ENCODE measurements at places on chromosomes 5 and 9.

DNA sequence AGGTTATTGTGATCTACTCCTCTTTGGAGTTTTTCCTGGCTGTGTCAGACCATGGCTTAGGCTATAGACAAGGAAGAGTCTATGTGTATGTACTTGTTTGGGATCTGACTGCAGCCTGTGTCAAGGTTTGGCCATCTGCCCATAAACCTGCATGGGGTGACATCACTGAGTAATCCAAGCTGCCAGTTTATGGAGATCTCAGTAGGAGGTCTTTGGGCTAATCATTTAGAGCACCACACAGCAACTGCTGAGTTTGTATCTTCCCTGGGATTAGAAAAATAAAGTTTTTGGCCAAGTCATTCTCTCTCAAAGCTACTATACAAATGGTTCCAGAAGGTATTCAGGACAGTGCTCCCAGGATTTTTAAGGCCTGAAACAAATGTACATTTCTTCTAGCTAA lies 65.5 kb upstream of the HSPB3 start:
- DNase-seq = no peak
- no peaks in the 10 kb centered on the region for H3K36me3 ChIP-seq
- peaks cover 7% of the 10 kb centered on the region for H3K4me1 ChIP-seq
- H3K4me3 ChIP-seq = no peak overlapping the region
- H3K27ac ChIP-seq = no peak overlapping the region

- H3K27ac ChIP-seq = no peak overlapping the region
- H3K4me1 ChIP-seq = no peaks in the 10 kb centered on the region
- H3K4me3 ChIP-seq = no peak overlapping the region
- H3K36me3 ChIP-seq = peaks cover 6% of the 10 kb centered on the region
- H3K27me3 ChIP-seq = no peaks in the 10 kb centered on the region
Observed at GRCh38 chr9:14652729-14653377, 40.4 kb downstream of the ZDHHC21 start.

DNA sequence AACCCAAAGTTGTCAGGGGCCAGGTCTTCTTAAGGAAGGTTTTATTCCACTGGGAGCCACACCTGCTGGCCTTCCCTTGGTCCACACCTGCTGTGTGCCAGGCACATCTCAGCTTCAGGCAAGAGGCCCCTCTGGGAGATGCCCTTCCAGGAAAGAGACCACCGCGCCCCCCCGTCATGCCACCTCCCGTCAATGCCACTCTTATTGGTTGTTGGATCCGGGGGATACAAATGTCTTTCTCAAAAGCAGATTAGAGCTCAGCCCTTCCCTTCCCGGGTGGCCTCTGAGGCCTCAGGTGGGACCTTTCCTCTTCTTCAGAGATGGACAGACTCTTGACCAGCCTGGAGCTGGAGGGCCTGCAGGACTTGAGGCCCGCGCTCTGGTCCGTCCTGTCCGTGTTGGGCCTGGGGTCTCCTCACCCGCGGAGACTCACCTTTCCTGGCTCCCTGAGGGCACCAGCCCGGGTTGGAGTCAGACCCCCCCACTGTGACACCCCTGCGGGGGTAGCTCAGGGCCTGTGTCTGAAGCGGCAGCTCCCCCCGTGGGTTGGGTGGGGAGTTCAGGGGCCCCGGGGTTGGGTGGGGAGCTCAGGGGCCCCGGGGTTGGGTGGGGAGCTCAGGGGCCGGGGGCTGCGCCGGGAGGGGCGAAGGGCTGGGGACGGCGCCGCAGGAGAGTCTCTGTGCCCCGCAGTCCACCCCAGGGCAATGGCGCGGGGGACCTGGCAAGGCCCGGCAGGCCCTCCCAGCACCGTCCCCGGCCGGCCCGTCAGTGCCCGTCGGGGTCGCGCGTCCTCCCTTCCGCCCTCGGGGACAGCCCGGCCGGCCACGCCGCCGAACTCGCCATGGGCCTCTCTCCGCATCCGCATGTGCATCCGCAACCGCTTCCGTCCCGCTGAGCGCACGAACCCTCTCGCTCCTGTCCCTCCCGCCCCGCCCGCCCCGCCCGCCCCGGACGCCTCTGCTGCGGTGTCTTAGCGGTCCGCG lies 3.7 kb upstream of the SLC9A3 start:
- H3K36me3 ChIP-seq = no peaks in the 10 kb centered on the region
- H3K4me1 ChIP-seq = peaks cover 11% of the 10 kb centered on the region
- H3K27me3 ChIP-seq = peaks cover 10% of the 10 kb centered on the region
- no peak overlapping the region for H3K27ac ChIP-seq
- no peak for DNase-seq

DNA sequence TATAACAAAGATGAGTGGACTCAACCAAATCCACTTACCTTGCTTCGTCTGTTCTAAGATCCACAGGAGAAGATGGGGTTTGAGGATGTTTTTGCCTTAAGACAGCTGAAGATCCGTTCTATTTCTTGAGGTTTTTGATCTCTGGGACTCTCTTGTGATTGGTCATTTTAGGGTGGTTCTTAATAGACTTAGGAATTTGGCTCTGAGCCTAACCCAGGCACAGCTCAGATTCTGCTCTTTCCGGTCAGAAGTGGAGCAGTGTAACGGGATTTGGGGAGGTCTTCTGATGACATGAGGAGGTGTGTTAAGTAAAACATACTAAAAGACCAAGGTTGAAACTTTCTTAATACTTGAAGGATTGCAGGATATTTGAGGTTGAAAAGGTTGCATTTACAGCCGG lies 166.9 kb downstream of the DMRT2 start:
- H3K4me3 ChIP-seq = no peak overlapping the region
- no peaks in the 10 kb centered on the region for H3K36me3 ChIP-seq
- no peaks in the 10 kb centered on the region for H3K27me3 ChIP-seq
- H3K4me1 ChIP-seq = no peaks in the 10 kb centered on the region

Data from vagina (tissue), 2 donors.